H7 (cell line): ENCODE measurements at places on chromosomes 7 and 10.

DNA sequence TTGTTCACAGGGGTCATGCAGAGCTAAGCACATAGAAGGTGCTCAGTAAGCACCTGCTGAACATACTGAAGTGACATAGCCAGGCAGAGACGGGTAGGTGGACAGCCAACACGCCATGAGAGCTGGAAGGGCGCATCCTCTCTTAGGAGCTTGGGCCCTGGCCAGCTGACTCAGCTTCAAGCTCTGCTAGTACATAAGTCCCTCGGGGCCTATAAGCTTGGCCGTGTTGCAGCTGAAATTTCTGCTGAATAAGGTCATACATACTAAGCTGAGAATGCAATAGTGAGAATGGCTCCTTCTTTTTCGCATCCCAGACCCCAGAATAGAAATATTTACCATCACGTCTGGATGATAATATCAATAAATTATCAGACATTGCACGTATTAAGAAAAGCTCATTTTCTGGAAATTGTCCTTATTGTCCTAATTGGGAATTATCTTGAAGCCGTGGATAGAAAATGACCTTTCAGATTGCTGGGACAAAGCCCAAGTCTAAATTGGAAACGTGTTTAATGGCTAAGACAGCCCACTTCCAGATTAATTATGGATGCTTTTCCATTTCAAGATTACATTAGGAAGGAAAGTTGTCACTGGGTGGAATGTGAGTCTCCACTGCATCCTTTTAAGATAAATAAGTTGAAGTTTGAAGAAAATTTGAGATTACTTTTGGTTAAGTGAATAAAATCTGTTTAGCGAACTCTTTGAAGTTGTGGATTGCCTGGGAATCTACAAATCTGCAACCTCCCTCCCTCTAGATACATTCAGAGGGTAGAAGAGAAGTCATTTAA, 287.1 kb upstream of the C7orf33 start:
- no peak for DNase-seq

DNA sequence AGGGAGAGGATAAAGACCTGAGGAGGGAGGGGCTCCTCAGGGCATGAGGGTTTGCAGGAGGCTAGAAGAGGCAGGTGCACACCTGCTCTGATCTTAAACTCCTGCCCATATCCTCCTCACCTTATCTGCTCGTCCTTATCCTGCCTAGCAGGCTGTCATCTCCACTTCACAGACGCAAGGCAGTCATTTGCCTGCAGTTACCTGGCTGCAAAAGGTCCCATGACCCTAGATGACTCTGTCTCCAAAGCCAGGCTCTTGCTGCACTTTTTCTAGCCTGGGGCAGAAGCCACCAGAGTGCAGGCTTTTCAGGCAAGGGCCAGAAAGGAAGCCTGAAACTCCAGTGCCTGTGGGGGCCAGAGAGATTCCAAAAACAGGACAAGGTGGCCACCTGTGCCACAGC, 1.7 kb upstream of the ZNF853 start:
- no peak for DNase-seq

DNA sequence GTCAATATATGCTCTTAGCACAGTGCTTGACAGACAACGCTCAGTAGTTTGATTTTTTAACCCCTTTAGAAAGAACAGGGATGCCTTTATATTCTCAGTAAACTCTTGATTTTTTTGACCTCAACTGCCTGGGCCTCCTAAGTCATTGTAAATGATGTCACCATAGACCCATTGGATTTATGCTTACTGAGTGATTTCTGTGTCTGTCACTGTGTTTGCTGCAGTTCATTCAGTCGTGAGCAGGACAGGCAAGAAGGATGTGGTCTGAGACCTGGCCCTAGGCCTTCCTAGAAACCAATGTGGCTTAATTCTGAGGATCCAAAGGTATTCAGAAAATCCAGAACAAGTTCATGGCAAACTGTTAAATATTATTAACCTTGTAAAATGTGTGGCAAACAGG, 868.1 kb downstream of the XPNPEP1 start:
- no peak for DNase-seq

- DNase-seq: no peak
These were observed 77.8 kb upstream of the FAM133B start for GRCh38 chr7:92667816-92668535.

GRCh38 chr10:29160150-29160617, 128.7 kb upstream of the LYZL1 start:
- DNase-seq: no peak
